ENCODE measurements at places on chromosomes 2 and 18.

GRCh38 chr2:72263776-72264060 lies 116.1 kb upstream of the CYP26B1 start:
- peak; percentile 25 for DNase-seq

DNA sequence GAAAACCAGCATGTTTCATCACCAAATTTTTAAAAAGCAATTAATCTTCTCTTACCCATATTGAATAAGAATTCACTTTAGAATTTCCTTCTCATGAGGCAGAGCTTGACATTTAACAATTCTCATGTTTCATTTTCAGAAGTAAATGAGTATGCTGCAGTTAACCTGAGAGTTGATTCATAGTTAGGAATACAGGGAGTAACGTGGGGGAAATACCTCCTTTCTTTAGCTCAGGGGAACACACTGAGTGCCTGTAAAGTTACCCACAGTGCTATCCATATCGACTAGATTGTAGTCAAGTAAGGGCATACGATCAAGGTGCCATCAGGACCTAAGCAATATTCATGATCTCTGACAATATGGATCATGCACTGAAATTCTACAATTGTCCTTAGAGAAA lies 38.9 kb upstream of the ATIC start:
- DNase-seq = no peak

DNA sequence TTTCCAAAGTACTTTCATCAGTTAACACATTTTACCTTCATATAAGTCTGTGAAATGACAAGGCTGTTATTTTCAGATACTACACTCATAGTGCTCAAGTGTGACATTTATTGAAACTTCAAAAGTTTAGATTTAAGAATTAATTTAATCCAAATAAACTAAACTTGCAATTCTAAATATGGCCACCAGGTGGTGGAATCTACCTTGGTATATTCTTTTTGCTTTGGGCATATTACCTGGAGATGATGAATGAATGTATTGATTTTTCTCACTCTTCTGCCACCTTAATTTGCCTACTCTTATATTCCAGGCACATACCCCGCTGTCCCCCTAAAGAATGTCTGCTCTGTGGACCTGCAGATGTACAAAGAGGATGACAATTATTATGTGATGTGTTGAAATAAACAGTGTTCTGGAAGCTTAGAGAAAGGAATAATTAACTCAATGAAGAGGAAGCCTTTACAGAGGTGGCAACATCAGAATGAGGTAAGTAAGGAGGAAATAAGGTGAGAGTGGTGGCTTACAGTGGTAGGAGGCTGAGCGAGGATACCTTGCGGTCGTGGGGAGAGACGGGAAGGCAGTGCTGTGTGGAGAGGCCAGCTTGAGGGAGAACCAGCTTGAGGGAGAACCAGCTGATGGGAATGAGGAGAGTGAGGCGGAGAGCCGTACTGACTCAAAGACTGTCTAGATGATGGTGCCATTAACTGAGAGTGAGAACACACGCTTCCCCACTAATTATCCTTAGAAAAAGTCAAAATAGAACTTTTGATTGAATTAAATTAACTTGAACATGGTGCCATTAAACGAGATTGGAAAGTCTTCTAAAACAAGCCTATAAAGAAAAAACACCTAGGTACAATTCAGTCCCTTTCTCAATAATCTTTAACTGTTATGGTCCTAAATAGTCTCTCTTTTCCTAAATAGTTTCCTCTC lies 179.5 kb downstream of the CELF4 start:
- peak; percentile 51 for DNase-seq

GRCh38 chr18:61245276-61245675 lies 88.0 kb upstream of the CDH20 start:
- no peak for DNase-seq

DNA sequence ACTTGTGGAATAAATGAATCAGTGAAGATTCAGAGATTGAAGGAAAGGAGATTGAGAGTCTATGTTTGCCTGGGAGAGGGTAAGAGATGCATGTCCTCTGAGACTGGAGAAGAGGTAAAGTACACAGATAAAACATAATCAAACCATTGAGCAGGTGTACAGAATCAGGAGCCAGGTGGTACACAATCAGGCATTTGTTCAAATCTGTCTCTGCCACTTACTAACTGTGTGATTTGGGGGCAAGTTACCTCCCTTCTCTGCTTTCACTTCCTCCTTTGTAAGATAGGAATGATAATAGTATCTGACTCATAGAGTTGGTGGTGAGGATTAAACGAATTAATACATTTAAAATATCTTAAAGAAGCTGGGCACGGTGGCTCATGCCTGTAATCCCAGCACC lies 94.0 kb downstream of the CDK15 start:
- DNase-seq = no peak

- no peak for DNase-seq
Measured at GRCh38 chr2:85119900-85120299, 13.3 kb upstream of the TCF7L1 start.

GRCh38 chr2:230471074-230471473 lies 55.1 kb downstream of the SP100 start:
- DNase-seq = no peak

- DNase-seq = peak; percentile 83
Measured at GRCh38 chr2:237511433-237511832, 24.4 kb downstream of the MLPH start.

DNA sequence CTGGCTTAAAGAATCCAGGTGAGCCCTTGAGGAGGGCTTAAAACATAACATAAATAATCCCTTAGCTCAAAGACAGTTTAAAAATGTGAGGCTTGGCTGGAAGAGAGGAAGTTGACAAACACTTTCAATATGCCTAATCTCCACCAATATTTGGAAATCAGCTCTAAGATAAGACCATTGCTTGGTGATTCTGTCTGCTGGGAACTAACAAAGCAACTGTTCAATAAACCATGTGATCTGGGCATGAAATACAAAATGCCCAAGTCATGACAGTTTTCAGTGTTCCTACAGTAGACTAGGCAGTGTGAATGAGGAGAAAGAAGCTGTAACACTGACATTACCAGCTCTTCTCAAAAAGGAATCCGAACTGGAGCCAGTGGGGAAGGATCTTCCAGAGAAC lies 10.7 kb downstream of the MFF start:
- no peak for DNase-seq

DNA sequence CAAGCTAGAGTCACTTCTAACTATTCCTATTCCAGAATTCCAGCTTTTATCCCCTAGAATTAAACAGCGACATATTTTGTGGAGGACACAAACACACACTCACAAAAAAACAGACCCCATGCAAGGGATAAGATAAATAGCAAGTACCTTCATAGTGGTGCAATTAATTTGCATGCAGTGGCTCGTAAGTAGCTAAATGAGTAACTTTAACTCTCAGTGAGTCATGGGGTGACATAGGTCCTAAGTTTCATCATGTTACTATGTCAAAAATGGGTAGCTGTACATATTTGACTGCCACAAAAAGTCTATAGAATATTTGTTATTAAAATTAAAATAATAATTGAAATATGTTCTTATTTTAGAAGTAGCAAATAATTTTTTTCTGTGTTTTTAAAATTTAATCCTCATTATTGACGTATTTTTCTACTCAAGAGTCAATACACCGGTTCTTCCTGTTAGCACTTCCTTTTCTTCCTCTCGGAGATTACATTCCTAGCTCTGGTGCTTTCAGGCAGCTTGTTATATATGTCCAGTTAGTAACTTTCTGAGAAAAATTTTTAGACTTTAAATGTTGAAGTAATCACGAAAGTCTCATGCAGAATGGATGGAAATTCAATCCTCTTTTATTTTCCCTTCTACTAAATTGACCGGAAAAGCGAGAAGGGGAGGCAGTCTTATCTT lies 247.0 kb downstream of the KCNH7 start:
- peak; percentile 57 for DNase-seq

DNA sequence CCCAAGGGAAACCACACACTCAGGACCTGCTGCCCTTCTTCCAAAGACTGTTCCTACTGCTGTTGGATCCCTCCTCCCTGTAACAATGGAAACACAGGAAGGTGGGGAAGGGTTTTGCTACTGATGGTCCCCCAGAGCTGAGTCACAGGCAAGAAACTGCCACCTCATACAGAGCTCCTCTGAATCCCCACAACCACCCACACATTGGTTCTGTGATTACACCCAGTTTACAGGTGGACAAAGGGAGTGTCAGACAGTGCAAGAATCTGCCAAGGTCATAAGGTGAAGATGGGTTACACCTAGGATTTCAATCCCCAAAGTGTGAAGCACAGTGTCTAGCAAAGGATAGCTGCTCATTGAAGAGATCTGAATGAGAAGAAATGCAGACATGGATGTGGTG lies 141.7 kb upstream of the LMAN1 start:
- DNase-seq = no peak

DNA sequence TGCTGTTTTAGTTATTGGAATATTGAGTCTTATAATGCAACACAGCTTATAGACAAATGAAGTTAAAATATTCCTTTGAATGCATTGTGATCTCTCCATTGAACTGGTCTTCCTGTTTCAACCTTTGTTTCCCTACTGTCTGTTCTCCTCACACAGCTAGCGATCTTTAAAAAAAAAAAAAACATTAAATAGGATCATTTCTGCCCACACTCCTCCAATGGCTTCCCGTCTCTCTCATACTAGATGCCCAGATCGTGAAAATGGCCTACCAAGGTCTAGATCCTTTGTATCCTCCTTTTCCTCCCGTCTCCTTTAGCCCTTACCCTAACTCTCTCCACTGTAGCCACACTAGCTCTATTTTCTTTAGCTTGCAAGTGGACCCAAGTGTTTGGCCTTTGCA lies 2.4 kb downstream of the FAM171B start:
- DNase-seq = no peak

- DNase-seq = no peak
Measured at GRCh38 chr18:35085450-35086380, 44.5 kb downstream of the MAPRE2 start.

GRCh38 chr2:170679607-170680079 lies 35.5 kb upstream of the SP5 start:
- DNase-seq = peak; percentile 11

GRCh38 chr2:74037379-74037860 lies 52.7 kb downstream of the TET3 start:
- peak; percentile 69 for DNase-seq

- peak; percentile 87 for DNase-seq
Measured at GRCh38 chr2:179422037-179422643, 157.5 kb upstream of the SESTD1 start.

GRCh38 chr2:226135861-226136548 lies 663.6 kb downstream of the IRS1 start:
- no peak for DNase-seq

DNA sequence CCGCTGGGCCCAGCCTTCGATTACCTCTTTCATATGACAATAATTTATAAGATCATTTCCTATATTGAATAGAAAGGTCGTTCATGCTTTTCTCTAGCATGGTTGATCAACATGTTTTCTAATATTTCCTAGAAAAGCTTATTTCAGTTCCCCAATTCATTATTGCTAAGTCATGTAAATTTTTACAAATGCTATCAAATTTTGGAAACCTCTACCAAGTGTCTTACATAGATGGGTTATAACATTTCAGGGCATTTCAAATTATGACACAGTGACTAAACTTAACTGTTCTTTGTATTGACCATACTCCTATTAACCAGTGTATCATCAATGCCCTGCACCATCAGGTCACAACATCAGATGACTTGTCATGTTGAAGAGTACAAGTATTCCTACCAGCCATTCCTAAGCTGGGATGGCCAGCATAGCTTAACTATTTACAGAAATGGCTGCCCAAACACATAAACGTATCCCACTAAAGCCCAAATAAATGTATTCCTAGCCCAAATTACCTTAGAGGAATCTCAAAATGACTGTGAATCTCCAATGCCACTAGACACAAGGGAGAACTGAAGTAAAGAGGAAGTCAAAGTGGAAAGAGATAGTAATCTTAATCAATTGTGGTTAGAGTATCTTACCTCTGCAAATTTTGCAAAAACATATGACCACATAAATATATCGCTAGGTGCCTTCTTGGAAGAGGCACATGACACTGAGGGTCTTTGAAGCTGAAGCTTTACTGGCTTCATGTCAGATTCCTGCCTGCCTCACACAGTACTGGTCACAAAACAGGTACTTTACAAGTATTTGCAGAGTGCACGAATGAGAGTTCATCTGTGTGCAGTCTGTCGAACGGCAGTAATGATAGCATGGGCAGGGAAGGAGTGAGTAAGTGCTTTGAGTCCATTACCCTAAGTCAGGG lies 87.3 kb upstream of the TLK1 start:
- no peak for DNase-seq

GRCh38 chr2:23788100-23788499 lies 138.8 kb downstream of the ATAD2B start:
- no peak for DNase-seq

DNA sequence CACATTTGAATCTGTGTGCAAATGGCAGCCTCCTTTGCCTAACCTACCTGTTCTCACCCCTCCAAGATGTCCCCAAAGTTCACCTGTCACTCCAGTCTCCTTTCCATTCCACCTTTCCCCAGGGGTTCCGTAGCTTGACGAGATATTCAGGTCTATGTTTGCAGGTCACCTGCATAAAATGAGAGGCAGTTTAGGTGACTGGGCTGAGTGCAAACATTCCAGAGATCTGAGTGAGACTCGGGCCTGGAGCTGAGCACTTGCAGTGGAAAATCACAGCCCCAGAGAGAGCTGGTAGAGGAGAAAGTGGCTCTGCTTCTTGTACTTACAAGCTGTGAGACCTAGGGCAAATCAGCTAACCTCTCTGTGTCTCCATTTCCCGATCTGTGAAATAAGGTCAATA lies 20.1 kb downstream of the CAPN14 start:
- DNase-seq = no peak

GRCh38 chr2:231573698-231574421 lies 18.8 kb upstream of the TEX44 start:
- no peak for DNase-seq

- peak; percentile 58 for DNase-seq
Measured at GRCh38 chr18:8794156-8794933, 89.0 kb downstream of the MTCL1 start.

GRCh38 chr18:470661-471501 lies 29.6 kb downstream of the COLEC12 start:
- DNase-seq = peak; percentile 85

DNA sequence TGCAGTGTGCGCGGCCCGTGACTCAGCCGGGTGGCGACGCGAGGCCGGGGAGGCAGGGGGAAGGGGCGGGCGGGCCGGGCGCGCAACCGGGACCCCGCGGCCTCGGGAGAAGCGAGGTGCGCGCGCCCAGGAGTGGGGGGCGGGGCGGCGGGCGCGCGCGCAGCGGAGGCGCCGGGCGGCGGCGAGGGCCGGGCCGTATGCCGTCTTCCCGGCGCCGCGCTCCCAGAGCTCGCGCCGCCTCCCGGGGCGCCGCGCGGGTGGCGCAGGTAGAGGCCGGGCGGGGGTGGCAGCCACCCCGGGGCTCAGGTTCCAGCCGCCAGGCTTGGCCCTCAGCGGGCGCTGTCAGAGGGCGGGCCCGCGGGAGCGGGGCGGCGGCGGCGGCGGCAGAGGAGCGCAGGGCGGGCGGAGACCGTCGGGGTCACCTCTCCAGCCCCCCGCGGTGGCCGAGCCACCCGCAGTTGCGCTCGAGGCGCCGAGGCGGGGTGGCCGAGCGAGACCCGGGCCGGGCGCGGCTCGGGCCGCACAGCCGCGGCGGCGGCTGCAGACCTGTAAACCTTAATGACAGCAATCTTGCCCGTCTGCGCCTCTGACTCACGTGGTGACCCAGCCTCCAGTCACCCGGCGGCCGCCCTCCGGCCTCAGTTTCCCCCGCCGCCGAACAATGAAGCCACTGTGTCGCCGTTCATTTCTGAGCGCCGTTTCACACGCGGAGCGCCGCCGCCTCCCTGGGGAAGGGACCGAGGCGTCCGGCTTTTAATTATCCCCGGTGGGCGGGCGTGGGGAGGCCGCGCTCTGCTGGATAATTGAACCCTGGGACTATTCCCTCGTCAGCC lies 25.3 kb upstream of the SMAD7 start:
- peak; percentile 38 for DNase-seq

GRCh38 chr2:186546846-186547245 lies 43.0 kb upstream of the ITGAV start:
- DNase-seq = peak; percentile 27
